Activated naive CD8-positive, alpha-beta T cell treated with anti-CD3 and anti-CD28 coated beads for 36 hours (primary cell): ENCODE measurements at places on chromosomes 16 and 17.

DNA sequence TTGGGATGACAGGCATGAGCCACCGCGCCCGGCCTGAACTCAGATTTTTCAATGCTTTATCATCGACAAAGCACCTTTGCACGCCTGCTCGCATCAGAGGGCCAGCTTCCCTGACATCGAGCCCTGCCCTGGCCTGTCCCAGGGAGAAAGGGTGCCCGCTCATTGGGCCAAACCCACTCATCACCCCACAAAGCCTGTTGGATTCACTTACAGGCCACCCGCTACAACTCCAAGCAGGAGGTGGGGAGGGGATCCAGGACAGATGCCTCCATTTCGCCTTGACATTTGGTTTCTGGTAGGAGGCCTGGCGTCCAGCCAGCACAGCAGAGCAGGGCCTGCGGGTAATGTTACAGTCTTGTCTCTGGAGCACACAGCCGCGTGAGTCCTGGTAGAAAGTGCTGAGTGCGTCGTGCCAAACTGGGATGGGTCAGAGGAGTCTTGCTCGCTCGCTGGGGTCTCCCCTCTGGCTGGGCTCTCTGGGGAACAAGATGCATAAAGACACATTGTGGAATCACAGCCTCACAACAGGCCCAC is 19.8 kb downstream of the SMTNL2 start:
- DNase-seq: no peak

DNA sequence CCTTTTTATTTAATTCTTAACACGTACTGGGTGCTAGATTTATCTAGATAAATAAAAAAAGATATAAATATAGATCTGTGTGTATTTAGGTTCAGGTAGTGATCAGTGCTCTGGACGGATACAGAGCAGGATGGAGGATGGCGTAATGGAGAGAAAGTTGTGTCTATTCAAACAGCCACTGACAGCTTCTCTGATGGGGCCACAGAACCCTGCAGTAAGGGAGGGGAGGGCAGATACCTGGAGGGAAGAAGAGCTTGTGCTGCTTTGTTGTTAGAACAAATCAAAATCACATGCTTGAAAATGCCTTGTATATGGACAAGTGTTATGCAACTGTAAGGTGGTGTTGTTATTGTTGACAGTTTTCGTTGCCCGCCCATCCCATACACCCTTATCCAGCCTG is 170.2 kb downstream of the UTP18 start:
- no peak for DNase-seq

DNA sequence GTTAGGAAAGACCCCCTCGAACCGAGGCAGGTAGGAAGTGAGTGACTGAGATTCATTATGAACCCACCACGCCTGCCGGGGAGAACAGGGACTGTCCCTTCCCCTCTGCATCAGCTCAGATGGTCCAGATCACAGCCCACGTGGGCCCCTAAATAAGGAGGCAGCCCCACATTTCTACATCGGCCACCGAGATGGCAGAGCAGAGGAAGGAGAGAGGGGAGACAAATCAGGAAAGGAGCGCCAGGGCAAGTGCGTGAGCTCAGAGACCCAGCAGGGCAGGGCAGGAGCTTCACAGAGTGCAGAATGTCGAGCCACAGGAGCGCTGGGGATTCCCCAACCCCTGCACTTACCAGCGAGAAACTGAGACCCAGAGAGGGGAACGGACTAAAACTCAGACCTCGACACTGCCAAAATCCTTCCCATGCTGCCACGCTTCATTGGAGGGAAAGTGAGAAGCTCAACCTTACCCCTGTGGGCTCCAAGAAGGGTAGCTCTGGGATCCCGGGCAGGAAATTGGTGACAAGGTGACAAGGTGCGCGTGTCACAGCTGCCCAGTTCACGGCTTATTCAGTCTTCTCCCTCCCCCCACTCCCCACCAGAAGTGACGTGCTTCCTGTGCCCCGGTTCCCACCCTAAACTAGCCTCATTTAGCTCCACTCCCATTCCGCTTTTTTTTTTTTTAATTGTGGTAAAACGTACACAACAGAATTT is at the start of gene ICAM2:
ICAM2 (minus strand) TSS at position 578 of the 711 bp plus-strand sequence. CDS start 13,942 bp downstream, outside the sequence.
- DNase-seq: peak; percentile 82

- DNase-seq: no peak
Measured at GRCh38 chr16:11610121-11610505, 23.4 kb upstream of the LITAF start.

DNA sequence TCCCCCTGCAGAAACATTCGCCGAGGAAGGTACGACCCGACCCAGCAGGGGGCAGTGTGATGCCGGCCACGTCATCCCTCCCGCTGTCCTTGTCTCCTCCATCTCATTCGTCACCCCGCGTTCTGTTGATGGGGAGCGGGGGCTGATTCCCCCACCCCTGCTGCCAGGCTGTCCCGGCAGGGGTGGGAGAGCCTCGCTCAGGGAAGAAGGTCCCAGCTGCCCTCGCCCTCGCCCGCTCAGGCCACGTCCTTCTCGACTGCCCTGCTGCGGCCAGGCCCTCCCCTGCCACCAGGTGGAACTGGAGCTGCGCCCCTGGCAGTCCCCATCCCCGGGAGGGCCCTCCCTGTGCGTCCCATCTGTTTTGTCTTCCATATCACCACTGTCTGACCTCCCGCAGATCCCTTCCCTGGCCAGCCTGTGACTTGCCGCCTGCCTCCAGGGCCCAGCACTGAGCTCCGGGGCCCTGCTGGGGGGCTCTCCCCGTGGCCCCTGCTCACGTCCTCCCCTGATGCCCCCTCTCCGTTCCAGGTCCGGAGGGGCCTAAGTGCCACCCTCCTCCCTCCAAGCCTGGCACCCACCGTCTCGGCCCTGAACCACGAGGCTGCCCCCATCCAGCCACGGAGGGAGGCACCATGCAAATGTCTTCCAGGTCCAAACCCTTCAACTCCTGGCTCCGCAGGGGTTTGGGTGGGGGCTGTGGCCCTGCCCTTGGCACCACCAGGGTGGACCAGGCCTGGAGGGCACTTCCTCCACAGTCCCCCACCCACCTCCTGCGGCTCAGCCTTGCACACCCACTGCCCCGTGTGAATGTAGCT is 20.6 kb downstream of the ADAM11 start:
- peak; percentile 83 for DNase-seq

- no peak for DNase-seq
Measured at GRCh38 chr17:81806461-81807209, 2.7 kb downstream of the GCGR start.
